ENCODE measurements at places on chromosomes 2 and 18.

DNA sequence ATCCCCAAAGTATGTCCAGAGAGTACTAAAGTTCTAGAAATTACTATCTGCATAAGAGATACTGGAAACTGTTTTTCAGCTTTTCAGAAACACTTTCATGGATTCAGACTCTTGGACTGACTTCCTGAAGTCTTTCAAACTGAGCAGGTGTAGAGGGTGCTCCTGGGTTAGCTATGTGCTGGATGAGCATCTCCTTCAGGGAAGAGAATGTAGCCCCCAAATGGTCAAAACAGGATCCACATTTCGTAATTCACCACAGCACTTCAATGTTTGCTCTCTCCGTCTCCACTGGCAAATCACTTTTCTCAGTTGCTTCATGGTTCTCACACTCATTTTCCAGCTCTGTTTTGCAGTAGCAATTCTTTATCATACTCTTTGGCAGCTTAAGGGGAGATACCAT, 23.2 kb upstream of the SATB2 start:
- DNase-seq, result no peak

- no peak for DNase-seq
These were observed 7.4 kb downstream of the MYL12B start for GRCh38 chr18:3269241-3269913.

DNA sequence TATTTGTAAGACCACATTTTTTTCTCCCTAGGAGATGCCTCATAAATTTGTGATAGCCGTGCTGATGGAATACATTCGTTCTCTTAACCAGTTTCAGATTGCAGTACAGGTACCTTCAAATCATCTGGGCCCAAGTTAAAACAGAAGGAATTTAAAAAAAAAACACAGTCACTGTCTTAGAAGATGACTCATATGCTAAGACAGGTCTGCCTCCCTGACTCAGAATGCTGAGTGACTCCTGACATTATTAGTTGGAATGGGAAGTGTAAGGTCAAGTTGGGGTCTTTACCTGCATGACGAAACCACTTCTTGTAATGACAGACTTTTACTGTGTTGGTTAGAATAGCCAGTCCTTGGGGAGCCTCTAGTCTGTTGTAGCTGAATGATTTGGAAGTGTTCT, 26.3 kb downstream of the RMC1 start:
- DNase-seq, result no peak

DNA sequence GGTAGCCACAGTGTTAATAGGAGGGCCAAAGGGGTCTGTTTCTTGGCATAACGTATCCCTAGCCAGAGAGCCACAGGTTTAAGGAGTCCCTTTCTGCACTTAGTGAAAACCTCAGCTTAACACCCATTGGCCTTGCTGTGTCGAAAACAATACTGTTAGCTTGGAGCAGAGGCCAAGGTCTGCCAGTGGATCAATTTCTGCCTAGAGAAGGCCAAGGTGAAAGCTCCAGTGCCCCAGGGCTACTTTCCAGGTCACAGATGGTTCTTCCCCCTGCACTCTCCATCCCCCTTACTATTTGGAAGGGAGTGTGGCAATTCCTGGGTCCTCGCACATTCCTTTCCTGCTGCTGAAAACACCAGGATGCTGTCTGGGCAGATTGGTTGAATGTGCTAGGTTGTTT, 74.8 kb upstream of the TNP1 start:
- no peak for DNase-seq

DNA sequence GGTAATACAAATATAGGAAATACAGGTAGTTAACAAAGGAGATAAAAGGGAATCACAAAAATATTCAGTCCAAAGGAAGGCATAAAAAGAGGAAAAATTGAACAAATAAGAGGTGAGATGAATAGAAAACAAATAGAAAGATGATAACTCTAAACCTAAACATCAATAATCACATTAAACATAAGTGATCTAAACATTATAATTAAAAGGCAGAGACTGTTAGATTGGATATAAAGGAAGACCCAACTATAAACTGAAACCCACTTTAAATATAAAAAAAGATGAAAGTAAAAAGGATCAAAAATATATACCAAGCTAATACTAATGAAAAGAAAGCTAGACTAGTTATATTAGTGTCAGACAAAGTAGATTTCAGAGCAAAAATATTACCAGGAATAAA, 152.3 kb downstream of the ZBTB7C start:
- DNase-seq, result no peak

DNA sequence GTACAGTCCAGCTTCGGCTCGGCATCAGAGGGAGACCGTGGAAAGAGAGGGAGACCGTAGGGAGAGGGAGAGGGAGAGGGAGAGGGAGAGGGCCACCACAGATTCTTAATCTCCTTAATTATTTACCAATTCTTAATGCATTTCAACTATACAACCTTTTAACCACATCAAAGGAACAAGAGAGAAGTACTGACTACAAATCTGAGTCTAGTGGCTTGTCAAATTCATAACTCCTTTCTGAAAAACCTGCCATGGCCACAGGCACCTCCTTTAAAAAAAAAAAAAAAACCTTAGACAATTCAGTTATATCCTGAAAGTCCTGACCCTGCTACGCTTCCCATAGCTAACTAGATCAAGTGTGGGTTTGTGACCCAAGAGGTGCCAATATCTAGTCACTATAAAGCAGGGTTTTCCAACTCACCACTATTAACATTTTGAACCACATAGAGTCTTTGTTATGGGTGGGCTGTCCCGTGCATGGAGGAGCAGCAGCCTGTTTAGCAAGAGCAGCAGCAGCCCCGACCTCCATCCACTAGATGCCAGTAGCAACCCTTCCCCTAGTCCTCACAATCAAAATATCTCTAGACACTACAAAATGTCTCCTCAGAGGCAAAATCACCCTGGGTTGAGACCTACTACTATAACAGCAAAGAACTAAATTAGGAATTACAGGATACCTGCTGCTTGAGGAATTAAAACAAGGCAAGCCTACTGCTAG, 6.8 kb downstream of the ESCO1 start:
- no peak for DNase-seq

DNA sequence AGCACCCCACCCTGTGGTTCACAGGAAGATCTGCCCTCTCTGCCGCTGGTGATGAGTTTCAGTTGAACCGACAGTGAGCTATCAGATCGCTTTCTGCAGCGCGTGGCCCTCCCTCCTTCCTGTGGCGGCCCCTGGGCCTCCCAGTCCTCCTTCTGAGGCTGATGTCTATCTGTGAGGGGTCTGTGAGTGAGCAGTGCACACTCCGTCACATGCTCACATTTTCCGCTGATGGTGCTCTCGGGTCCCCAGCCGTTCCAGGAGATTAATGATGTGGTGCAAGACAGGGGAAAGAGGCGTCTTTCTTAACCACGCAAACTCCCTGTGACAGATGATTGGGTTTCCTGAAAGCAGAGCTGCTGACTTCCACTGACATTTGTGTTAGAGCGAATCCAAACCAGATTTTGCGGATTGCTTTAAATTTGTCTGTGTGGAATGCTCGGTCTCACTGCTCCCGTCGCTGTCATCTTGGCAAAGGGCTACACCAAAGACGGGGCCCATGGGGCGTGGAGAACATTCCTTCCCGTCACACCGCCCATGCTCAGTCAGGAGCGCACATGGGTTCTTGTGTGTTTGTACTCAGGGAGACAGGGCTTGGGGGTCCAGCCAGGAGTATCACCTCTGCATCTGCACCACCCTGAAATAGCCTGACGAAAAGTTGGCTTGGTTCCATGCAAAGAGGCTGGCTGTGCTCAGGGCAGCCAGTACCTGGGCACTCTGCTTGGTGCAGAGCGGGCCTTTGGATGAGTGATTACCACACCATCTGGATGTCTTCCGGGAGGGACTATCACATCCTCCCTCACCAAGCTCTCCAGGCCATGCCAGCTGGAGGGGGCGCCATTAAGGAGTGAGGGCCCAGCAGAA, 154.7 kb upstream of the HS6ST1 start:
- no peak for DNase-seq

GRCh38 chr2:207706936-207707860, 4.2 kb upstream of the CCNYL1 start:
- DNase-seq, result no peak

DNA sequence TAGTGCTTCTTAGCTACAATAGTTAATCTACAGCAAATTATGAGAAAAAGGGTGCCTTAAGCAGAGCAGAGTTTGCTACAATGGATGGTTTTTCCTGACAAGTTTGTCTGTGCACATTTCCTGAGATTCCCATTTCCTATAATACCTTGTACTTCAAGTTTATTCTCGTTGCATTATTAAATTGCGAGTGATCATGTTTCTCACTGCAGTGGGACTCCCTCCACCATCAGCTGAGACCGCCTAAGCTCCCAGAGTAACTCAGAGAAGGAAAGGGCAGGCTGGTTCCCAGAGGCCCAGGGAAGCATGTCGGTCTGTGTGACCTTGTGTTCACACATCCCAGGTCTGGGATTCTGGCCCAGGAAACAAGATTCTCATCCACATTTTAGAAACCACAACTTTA, 162.1 kb downstream of the ARL4C start:
- no peak for DNase-seq

DNA sequence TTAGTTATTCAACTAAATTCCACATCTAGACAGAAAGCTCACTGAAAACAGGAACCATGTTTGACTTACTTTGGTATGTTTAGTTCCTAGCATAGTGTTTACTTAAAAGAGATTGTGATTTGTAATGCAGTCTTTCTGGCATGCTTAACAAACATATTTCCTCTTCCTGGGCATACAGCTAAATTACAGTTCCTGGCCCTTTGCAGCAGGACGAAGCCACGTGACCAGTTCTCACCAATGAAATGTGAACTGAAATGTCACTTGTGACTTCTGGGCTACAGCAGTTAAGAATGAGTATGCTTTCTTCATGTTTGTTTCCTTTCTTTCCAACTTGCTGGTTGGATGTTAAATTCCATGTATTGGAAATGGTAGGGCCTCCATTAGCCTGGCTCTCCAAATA, 330.5 kb downstream of the FIGN start:
- no peak for DNase-seq

DNA sequence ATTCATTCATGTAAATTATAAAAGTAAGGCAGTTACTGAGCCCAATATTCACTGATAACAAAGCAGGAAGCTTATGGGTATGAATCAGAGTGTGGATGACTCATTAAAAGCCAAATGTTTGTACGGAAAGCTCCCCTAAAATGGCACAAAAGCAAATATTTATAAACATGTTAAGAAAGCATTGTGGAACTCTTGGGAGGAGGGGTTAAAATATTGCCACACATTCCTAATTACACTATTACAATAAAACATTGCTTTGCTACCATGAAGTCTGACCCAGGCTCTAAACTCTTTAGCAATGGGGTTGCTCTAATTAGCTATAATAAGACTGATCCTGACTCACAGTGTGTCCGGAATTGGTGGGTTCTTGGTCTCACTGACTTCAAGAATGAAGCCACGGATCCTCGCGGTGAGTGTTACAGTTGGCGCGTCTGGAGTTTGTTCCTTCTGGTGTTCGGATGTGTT, 110.9 kb downstream of the NAB1 start:
- no peak for DNase-seq

- no peak for DNase-seq
These were observed 10.5 kb upstream of the DCTN1 start for GRCh38 chr2:74390606-74391005.

- no peak for DNase-seq
These were observed 48.8 kb downstream of the THNSL2 start for GRCh38 chr2:88218981-88219380.

DNA sequence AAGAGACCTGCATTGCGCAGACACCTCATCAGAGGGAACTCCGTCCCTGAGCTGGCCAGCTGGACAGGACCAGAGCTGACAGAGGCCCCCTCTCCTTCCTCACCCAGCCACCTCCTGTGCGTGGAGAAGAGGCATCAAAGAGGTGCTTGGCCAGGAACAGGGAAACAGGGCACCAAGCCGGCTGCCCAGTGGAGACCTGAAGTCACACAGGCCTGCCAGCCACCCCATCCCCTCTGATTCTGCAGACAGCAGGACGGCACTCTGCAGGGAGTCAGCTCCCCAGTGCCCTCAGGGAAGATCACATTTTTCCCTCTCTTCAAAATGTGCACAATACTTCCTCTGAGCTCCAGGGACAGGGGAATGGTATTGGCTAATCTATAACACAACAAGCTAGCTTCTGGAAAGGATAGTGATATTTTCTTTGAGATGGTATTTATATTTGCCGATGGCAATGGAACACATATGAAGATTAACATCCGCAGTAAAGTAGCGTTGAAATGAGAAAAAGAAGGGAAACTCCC, 30.5 kb downstream of the SLC1A4 start:
- DNase-seq, result no peak

GRCh38 chr2:206260188-206261012, 14.1 kb upstream of the ZDBF2 start:
- DNase-seq, result no peak

DNA sequence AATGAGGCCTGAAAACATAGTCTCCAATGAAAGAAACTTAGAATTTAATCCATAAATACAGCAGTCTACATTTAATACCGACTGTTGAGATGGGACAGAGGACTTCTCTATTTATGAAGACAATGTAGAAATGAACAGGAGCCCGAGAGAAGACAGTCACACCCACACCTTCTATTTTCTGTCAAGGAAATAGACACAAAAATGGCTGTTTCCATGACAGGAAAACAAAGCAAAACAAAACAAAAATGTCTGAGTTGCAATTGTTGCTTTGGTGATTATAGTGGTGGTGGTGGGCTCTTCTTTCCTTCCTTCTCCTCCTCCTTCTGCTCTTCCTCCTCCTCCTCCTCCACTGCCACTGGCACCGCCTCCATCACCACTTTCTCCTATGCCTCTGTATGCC, 72.3 kb upstream of the CCDC68 start:
- no peak for DNase-seq

DNA sequence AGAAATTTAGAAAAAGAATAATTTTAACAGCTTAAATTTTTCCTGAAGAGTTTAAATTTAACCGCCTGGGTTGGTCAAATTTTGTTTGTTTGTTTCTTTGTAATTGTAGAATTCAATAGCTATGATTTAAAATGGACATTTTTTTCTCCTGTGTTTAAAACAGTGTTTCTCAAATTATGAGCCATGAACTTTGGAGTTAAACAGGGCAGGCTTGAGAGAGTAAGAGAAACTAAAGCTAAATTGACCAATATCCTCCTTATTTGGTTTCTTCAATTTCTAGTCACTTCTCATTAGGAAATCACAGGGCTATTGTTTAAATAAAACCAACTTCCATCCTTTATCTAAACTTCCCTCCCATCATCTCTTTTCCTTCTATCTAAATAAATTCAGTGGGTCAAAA, 21.9 kb downstream of the FN1 start:
- no peak for DNase-seq

DNA sequence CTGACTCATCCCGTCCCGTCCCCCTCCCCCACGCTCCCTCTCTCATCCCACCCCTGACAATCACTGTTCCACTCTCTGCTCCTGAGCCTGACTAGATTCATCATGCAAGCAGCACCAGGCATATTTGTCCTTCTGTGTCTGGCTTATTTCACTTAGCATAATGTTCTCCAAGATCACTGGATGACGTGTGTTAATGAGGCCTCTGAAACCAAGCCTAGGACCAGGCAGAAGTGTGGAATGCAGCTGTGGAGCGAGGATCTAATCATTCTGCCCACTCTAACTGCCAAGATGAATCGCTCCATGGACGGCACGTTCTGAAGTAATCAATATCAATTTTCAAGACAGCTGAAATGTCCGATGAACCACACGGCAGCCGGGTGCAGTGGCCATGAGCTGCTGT, 122.4 kb upstream of the ZNF236 start:
- no peak for DNase-seq

Data from effector memory CD4-positive, alpha-beta T cell (primary cell).